ENCODE measurements at places on chromosomes 5 and 9.

DNA sequence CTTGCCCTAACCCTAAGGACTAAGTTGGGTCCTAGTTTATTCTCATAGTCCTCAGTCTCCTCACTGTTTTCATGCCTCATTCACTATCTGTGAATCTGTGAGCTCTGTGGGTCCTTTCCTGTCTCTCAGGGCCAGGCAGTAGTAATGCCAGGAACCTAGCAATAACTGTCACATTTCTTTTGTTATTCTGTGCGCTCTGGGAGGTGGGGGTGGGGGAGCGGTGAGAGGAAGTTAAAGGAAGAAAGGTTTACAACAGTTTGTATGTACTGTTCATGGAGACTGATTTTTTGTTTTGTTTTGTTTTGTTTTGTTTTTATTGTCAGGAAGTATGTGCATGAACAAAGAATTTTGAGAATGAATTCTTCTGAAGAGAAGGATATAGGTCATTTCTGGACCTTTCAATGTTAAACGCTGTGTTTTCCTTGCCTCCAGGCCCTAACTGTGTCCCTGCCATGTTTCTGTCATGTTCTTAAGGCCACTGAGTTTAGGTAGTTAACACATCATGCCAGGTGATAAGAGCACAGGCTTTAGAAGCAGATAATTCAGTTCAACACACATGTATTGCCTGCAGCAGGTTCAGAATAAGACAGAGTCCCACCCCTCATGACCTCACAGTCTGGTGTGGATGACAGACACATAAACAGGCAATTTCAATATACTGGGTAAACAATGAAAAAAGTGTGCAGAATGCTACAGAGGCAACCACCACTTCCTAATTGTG lies 13.3 kb upstream of the FEM1C start:
- no peak for DNase-seq

DNA sequence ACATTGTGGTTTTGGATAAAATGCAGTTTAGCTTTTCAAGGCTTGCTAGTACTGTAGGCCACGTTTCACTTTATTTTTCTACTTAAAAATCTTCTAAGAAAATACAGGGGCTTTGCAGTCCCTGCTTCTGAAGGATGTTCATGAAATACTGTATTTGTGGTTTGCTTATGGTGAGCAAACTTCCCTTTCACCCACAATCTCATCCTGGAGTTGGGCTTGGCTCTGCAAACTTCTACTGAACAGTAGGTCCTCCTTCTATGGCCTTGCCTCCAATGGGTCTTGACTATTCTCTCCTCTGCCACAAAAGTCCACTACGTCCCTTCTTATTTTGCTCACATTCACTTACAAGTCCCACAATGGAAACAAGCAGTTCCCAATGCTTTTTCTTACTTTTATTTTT lies 502.7 kb upstream of the KLF4 start:
- DNase-seq, result no peak

DNA sequence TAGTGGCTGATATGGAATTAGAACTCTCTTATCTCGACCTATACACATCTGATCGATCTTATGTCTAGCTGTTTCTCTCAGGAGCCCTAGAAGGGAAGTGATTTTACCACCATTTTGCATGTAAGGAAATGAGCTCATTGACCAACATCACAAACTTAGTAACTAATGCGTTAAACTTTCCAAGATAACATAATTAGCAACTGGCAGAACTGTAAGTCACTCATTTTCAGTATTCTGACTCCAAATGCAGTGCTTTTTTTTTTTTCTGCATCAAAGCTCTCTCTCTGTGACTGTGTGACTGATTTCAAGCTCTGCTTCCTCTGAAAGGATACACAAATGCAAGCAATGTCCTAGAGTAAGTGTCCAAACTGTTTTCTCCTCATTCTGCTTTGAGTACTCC lies 68.1 kb upstream of the FBXL7 start:
- no peak for DNase-seq

GRCh38 chr5:159017786-159018185 lies 81.9 kb downstream of the EBF1 start:
- no peak for DNase-seq

DNA sequence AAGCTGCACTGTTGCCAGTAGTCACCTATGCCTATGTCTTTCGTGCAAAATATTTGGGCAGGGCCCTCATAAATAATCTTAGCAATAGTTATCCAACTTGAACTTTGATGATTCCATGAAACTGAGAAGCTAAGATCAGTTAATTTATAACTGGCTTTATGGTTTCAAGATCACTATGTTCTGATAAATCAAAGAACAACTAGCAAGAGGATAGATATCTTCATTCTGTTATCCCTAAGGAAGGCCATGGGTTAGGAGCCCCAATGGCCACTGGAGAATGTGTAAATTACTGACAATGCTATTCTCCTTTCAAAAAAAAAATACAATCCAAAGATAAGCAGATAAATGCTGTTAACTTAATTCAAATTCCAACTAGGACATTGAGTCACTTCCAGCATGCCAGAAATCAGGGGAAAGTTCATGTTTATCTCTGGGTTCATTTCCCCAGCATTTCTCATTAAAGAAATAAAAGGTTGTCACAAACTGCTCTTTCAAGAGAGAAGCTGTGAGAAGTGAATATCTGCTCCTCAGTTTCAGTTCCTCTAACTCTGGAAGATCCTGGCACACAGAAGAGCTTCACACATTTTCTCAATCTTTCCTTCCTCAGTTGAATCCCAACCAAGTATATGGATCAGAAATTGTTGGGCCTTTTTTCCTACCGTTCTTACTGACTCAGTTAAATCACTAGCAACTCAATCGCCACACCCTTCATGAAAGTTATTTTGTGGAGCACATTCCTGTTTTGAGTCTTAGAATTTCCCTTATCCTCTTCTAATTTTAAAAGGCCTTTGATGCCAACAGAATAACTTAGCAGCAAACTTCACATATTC lies 59.6 kb upstream of the SLC1A1 start:
- no peak for DNase-seq

All from chondrocyte (in vitro differentiated cells).